ENCODE measurements at places on chromosomes 16 and 17.
A peak's percentile ranks its signal among the peaks of the same experiment; 100 is the strongest.

- DNase-seq, result no peak
Observed at GRCh38 chr17:58153046-58153445, 4.9 kb downstream of the OR4D1 start.

DNA sequence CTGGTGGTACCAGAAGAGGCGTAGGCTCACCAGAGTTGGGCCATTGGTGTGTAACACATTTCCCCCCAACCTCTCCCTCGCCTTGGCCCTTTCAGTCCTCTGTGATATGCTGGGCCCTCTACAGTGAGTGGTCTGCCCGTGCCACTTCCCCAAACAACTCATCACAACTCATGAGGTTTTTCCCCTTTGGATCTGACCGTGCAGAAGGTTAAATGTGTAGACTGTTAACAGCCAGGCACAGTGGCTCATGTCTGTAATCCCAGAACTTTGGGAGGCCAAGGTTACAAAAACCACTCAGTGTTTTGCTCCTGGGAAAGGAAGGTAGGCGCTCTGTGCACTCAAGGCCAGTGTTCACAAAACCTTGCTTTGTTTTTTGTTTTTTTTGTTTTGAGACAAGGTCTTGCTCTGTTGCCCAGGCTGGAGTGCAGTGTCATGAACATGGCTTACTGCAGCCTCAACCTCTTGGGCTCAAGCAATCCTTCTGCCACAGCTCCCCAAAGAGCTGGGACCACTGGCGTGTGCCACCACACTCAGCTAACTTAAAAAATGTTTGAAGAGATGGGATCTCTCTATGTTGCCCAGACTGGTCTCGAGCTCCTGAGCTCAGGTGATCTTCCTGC lies 11.3 kb upstream of the CYB5B start:
- DNase-seq, result no peak

DNA sequence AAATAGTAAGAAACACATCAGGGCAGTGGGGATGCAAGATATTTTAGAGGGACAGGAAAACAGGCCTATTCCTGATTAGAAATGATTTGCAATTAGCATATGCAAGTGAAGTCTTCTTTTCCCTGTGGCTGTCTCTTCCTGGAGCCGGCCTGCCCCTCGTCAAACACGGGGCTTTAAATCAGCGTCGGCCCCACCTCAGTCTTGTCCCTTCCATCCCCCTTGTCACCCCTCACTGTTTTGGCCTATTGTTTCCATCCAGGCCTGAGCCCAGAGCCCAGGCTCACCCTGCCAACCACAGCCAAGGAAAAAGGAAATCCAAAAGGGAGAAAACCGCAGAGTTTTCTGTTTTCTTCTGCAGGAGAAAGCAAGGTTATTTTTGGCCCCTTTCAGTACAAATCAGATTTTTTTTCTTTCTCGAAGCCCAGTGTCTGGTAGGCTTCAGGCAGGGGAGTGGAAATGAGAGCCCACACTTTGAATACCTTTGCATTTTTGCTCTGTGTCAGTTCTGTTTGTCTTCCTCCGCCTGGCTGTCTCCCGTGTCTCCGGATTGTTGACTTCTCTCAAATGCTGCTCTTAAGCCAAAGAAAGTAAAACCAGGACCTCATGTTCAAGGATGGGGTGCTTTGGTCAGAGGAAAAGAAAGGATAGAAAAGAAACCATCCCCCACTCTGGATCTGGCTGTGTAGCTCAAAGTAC lies 399.9 kb upstream of the CDH11 start:
- peak; percentile 75 for DNase-seq

DNA sequence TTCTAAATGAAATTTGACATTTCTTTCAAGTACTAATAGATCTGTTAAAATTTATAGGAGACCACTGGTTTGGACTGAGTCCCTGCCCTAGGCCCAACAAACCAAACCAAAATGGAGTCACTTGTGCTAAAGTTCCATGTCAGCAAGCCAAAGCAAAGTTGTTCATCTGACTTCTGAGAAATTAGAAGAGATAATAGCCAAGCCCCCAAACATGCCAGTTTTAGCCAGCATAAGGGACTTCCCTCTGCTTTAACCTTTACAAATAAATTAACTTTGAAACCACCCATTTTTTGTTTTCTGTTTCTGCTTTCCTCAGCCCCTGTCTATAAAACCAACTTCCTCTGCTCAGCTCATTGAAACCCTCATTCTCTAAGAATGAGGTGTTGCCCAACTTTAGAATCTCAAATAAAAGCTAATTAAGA lies 18.9 kb downstream of the CDR2 start:
- no peak for DNase-seq

- DNase-seq, result peak; percentile 7
Observed at GRCh38 chr17:5331506-5331905, 49.4 kb downstream of the RABEP1 start.

- peak; percentile 90 for DNase-seq
Observed at GRCh38 chr16:10579965-10580882, at the start of gene EMP2. Gene EMP2 (minus strand): TSS chr16:10580598. CDS start chr16:10547617, 32,981 bp downstream.

- no peak for DNase-seq
Observed at GRCh38 chr17:19897090-19897837, 29.5 kb upstream of the ULK2 start.

DNA sequence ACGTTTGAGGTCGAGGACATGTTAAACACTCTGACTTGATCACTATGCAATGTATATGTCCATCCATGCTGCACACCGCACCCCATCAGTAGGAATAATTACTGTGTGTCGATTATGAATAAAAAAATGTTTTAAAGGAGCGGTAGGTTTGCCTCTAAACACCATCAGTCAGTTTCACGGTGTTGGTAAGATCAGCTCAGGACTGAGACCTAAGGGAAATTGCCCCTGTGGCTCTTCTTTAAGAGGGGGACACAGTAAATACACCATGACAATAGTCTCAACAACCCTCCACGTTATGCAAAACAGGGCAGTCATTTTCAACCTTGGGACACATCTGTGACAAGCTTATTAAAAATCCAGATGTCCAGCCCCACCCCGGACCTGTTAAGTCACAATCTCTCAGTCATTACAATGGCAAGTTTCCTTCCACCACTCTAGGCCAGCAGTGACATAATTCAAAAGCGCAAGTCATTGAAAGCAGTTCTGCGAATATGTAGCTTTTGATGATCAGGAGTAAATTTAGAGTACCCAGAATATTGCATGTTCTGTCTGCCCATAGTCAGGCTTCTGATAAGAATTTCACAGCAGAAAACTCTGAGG lies 1.2 kb downstream of the ATMIN start:
- DNase-seq, result peak; percentile 3

- no peak for DNase-seq
Observed at GRCh38 chr17:33964344-33964979, 290.6 kb upstream of the CCL2 start.

- no peak for DNase-seq
Observed at GRCh38 chr16:31517800-31518402, 9.7 kb upstream of the RUSF1 start.

- DNase-seq, result no peak
Observed at GRCh38 chr16:60217787-60218186, 1483.7 kb upstream of the GOT2 start.

DNA sequence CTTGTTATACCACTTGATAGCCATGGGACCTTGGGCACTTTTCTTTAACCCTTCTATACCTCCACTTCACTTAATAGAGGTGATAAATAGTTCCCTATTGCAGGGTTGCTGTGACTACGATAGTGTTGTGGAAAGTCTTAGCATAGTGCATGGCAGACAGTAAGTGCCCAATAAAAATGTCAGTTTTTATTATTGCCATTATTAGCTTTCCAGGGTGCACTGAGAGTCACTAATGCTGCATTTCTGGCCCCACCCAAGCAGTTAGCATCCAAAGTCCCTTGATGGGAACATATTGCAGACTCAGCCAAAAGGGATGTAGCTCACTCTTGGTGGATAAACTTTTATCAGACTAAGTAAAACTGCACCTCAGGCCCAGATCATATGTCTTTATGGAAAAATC lies 41.5 kb upstream of the TEKT3 start:
- no peak for DNase-seq

- DNase-seq, result no peak
Observed at GRCh38 chr17:38717139-38717745, 12.2 kb downstream of the MLLT6 start.

- DNase-seq, result peak; percentile 37
Observed at GRCh38 chr17:33241390-33241789, 51.7 kb downstream of the ASIC2 start.

DNA sequence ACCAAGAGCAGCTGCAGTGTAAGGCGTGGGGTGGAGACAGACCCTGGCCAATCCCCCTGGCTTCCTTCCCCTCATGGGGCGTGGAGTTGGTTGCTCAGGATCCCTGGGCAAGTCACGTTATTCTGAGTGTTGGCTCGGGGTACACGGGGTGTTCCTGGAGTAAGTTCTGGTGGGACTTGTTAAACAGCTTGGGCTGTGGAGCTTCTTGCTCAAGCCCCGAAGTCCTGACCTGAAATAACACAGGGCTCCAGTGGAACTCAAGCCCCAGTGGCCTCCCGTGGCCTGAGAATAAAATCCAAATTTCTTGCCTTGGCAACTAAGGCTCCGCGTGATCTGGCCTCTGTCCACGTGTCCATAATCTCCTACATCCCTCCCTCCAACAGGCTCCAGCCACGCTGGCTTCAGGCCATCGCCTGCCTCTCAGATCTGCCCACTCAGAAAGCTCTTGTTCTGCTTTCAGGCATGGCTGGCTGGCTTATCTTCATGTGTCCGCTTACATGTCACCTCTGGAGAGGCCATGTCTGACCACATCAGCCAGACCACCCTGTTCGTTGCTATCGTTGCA lies 49.3 kb upstream of the BCO1 start:
- DNase-seq, result peak; percentile 36

- DNase-seq, result no peak
Observed at GRCh38 chr17:52410781-52411180, 252.3 kb upstream of the CA10 start.

DNA sequence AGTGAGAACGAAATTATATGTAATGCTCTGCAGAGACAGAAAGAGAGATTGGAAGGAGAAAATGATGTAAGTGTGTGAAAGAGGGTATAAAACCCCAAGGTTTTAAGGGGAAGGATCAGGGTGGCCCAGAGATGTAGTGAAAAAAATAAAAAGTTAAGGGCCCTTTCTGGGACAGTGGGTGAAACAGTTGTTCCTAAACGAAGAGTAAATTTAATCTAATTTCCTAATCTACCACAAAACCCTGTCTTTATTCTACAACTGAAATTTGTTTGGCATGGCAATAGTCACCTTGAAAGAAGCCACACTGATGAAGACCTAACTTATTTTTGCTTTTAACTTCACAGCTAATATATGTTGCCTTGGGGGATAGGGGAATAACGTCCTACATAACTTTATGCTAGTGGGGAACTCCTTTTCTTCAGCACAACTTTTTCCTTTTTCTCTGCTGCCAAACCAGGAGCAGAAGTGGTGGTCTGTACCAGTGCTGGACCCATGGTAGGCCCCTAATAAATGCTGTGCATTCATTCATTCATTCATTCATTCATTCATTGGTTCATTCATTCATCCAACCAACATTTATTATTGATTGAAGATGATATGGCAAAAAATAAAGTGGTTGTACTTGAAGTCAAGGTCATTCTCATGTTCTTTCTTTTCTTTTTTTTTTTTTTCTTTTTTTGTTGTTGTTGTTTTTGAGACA lies 25.4 kb downstream of the CALCOCO2 start:
- no peak for DNase-seq

- peak; percentile 91 for DNase-seq
Observed at GRCh38 chr17:58525239-58525638, 10.8 kb upstream of the MTMR4 start.

GRCh38 chr17:40844671-40845107 lies 22.3 kb upstream of the KRT10 start:
- DNase-seq, result no peak

- DNase-seq, result no peak
Observed at GRCh38 chr16:1887711-1888354, 15.9 kb upstream of the MEIOB start.

DNA sequence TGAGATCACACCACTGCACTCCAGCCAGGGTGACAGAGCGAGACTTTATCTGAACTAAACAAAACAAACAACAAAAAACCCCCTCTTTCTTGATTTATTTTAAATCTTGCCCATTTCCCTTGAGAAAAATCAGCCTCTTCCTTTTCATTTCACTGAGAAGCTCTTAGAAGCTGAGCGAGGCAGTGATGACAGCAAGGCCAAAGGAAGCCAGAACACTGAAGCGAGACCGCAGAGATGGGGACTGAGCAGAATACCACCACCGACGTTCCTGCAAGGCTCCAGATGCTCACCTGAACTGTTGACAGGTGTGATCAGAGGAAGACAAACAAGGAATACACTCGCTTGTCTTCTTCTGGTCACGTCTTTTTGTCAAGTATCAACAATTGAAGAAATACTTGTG lies 30.5 kb upstream of the IRF8 start:
- no peak for DNase-seq

GRCh38 chr17:80359422-80360110 lies 55.4 kb upstream of the ENDOV start:
- no peak for DNase-seq

DNA sequence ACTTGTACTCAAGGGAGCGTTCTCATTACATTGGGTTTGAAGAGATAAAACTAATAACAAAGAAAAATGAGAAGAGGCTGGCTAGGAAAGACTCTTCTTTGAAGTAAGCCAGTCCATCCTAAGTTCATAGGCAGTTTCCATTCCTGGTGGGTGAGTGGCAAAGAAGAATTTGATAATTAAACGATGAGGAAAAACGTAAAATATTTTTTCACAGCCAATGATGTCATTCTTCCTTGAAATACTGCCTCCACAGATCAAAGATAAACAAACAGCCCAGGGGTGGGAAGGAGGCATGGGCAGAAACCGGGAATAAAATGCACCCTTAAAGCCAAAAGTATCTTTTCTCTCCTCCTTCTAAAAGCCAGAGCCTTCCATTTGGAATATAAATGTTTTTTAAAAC lies 346.6 kb downstream of the PMP22 start:
- peak; percentile 37 for DNase-seq

- no peak for DNase-seq
Observed at GRCh38 chr17:1142561-1142971, 37.2 kb downstream of the ABR start.

DNA sequence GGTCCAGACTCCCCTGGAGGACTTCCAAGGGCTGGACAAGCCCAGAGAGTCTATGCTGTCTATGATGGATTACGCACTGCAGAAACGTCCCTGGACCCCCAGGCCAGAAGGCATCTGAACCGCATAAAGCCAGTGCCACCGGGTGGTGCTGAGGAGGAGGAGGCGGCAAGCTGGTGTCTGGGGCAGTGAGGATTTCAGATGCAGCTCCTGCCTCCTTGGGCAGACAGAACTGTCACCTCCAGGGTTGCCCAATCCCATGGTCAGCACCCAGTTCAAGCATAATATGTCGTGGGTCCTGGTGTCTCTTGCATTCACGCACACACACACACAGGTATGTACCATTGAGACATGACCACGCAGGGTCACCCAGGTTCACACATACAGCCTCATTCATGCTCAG lies 25.6 kb downstream of the RAP1GAP2 start:
- no peak for DNase-seq

DNA sequence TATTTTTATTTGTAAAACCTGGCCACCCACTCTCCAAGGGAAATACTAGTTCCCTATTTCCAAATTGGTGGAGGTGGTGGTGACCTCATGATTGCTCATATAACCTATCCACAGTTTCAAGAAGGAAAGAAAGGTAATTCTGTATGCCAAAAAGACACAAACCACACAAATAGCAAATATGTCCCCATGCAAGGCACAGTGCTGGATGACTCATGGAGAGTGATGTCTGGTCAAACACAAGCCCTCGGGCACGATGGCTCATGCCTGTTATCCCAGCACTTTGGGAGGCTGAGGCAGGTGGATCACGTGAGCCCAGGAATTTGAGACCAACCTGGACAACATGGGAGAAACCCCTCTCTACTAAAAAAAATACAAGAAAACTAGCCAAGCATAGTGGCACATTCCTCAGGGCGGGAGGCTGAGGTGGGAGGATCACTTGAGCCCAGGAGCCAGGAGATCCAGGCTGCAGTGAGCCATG lies 64.2 kb downstream of the GNA13 start:
- DNase-seq, result peak; percentile 79

GRCh38 chr17:48101012-48101720 lies at the start of gene CBX1:
Gene CBX1 (minus strand): TSS chr17:48101478. CDS start chr17:48077004, 24,474 bp downstream.
- DNase-seq, result peak; percentile 98

Measured in astrocyte of the hippocampus (primary cell).